ENCODE measurements at places on chromosomes 4 and X.

DNA sequence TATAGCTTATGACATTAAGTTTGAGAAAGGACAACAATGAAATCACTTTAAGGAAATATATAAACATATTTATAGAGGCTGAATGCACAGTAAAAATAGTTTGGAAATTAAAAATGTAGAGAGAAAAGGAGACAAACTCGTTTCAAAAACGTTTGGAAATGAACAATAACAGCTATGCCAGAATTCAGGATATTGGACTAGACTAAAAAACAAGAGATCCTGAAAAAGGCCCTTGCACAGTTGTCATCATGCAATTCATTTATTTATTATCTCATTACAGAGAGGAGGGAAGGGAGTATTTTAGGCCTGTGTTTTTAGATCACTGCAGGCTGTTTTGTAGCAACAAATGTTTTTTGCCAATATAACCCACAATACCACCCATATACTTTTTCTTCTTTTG, 527.2 kb downstream of the ADGRL3 start:
- DNase-seq = no peak

GRCh38 chr4:24589448-24589847, 5.1 kb upstream of the DHX15 start:
- DNase-seq = no peak

DNA sequence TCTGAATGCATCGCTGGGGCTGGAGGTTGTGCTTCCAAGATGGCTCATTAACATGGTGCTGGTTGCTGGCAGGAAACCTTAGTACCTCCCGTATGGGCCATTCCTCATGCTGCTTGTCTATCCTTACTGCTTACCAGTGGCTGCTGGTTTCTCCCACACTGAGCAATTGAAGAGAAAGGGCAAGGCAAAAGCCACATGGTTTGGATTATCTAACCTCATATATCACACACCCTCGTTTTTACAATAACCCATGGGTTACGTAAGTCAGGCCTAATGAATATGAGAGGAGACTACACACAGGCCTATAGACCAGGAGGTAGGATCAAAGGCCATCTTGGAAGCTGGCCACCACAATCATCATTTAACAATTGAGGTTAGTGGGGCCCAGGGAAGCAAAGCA, 141.8 kb upstream of the EDNRA start:
- no peak for DNase-seq

GRCh38 chr4:130335417-130336194, 1239.7 kb downstream of the C4orf33 start:
- no peak for DNase-seq

DNA sequence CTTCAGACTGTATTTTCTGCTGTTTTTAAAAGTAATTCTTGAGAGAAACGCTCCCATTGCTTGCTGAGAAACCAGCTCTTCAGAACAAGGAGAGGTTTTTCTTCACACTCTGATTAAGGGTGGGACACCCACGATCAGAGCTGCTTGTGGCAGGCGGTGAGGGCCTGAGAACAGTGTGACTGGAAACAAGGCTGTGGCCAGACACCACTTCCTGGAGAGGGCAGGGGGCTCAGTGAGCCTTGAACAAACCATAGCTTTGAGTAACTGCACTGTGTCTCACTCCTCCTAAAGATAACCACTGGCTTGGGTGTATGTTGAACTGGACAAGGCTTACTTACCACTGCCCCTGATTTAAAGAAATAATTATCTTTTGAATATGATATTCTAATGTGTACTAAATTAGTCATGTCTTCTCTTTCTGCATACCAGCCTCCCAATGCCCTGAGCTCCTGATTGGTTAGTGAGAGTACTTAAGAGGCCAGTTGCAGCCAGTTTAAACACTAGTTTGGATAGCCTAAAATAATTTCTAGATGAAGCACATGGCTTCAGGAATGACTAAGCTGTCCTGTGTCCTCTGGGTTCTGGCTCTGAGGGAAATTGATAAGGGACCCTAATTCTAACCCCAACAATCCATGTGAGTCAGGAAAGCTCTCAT, 3.7 kb upstream of the GPR82 start:
- DNase-seq = no peak

- DNase-seq = no peak
These were observed 332.8 kb downstream of the GASK1B start for GRCh38 chr4:157840034-157840433.

GRCh38 chrX:120293015-120293414, 18.2 kb downstream of the TMEM255A start:
- DNase-seq = no peak

GRCh38 chrX:138986235-138986634, 274.7 kb upstream of the FGF13 start:
- no peak for DNase-seq

DNA sequence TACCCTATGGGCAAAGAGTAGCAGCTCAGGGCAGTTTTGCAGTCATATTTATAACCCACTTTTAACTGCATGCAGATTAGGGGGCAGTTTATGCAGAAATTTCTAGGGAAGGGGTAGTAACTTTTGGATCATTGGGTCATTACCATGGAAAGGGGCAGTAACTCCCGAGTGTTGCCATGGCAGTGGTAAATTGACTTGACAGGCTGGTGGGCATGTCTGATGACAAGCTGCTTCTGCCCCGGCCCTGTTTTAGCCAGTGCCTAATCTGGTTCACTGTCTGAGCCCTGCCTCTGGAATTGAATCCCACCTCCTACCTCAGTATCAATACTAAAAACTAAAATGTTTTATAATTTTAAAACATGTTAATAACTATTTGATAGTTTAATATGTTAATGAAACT, 362.1 kb upstream of the ATOH1 start:
- peak; percentile 24 for DNase-seq

DNA sequence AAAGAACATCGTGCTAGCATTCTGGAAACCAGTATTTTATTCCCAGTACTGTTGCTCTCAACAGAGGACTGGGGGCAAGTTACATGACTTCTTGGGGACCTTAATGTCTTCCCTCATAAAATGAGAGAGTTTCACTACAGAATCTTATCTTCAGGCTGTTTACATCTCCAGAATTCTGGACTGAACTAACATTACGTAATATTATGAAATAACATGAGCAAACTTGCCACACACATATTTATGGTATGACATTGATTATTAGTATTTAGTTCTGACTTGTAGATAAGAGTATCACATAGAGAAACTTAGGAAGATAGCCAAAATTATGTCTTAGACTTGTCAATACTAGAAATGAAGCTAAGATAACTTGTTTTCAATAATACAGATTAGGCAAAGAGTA, 68.0 kb downstream of the NFKB1 start:
- DNase-seq = no peak

DNA sequence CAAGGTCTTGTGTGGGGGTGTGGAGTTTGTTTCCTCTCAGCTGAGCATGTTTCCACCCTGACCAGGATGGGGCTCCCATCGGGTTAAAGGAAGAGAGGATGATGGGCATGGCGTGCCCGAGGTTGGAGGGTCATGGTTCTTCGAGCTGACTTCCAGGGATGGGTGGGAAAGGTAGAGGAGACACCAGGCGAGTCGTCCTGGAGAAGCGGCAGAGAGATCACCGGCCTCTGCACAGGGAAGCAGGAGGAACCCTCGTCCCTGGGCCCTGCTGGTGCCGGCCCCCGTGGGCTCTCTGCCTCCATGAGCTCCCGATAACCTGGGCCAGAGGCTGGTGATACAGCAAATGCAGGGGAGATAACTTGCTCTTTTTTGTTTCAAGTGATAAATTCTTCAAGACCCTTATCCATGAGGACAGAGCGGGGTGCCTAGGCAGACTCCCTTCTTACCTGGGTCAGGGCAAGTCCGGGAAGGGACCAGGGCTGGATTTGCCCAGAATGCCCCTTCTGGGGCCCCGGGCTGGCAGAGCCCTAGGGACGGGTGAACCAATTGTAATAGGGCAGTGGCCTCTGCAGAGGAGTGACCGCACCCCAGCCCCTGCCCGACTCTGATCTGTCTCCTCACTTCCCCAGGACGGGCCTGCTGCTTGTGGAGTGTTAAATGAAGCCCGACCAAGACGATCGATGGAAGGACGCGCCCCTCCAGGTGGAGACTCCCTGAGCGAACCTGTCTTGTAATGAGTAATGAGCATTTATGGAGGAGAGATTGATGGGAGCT, 63.0 kb downstream of the CPZ start:
- no peak for DNase-seq

DNA sequence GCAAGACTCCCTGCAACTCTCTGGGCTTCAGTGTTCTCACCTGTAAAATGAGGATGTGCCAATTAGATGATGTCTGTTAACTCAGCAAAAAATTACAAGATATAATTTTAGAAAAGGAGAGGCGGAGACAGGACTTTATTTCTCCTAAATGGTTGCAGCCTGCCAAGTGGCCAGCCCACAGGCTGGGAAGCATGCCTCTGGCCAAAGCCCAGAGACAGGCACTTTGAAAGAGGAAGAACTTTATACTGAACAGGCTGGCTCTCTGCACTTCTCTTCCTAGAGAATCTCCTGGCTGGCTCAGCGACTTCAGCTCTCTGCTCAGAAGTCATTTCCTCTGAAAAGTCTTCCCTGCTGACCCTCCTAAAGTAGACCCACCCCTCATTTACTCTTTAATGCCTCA, 3.7 kb downstream of the PRDM5 start:
- DNase-seq = no peak

GRCh38 chrX:16578218-16578617, 71.7 kb upstream of the S100G start:
- no peak for DNase-seq

GRCh38 chr4:1249731-1250526, 999 bp upstream of the CTBP1 start:
- DNase-seq = peak; percentile 66

DNA sequence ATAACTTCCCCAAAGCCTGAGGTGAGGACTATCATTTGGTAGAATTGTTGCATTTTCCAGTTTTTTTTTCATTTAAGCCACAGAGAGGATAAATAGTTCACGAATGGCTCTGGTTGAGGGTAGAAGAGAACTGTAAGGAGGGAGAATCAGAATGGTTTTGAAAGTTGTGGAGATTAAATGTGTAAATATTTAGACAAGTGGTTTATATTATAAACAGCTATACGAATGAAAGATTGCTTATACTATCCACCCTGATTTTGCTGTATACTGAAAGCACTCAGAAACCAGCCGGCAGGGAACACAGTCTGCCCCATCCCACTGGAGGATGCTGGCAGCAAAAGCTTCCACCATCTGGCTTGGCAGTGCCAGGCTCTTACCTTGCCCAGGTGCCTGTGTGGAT, 341.1 kb downstream of the RAPGEF2 start:
- DNase-seq = no peak

GRCh38 chr4:168057412-168057811, 34.9 kb upstream of the ANXA10 start:
- DNase-seq = no peak

GRCh38 chr4:149572716-149573115, 242.9 kb downstream of the IQCM start:
- DNase-seq = no peak

- DNase-seq = peak; percentile 9
These were observed 1.6 kb downstream of the RAB33A start for GRCh38 chrX:130173190-130173895.

GRCh38 chr4:185456131-185456530, 15.4 kb downstream of the CCDC110 start:
- no peak for DNase-seq

GRCh38 chr4:27304751-27305150, 444.1 kb downstream of the STIM2 start:
- peak; percentile 64 for DNase-seq

- peak; percentile 37 for DNase-seq
These were observed 280.2 kb downstream of the ADGRA3 start for GRCh38 chr4:22235698-22236097.

DNA sequence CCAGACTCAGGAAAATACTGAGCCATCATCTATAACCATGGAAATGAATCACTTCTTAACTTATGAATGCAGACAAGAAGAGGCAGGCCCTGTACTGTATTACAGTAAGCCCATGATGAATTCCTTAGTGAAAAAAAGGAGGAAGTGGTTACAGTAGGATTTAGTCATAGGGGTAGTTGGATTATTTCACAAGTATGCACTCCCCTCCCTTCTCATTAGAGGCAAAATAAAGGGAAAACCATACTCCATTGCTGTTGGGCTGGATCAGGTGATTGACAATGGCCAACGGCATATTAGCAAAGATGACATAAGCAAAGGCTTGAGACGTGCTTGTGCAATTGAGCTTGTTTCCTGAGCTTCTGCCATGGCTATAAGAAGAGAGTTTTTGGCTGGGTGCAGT, 181.1 kb upstream of the PRPS2 start:
- DNase-seq = peak; percentile 2

- DNase-seq = no peak
These were observed 3.8 kb downstream of the PLAC1 start for GRCh38 chrX:134654398-134655012.

DNA sequence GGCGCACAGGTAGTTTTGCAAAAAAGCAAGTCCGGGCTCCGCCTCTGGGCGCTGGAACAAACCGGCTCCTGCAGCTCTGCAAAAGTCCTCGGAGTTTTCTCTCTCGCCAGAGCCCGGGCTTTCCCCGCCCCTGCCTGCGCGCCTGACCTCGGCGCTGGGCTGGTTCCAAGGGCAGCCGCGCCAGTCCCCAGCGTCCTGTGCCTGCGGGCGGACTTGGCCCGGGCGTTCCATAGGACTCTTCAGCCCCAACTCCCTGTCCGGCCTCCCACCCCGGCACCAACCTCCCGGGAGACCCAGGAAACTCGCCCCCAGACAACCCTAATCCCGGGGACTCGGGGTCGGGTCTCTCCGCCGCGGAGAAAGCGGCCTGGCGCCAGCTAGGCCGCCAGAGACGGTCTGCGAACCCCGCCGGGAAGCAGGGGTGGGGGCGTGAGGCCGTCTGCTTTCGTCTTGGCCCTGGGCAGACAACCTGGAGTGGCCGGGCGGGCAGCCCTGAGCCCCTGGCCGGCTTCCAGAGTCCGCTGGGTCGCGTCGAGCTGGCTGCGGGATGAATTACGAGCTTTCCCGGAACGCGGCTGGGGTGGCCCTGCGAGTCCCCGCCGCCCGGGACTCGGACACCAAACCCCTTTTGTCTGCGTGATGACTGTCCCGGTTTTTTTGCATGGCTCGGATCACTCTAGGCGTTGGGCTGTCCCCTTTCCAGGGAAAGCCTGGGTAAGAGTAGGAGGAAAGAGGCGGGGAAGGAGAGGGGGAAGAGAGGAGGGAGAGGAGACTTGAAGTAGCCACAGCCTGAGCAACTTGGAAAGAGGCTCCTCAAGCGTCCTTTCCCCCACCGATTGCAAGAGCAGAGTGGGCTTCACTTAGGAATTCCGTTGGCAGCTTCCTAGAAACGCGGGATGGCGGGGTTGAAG, 916 bp downstream of the MXRA5 start:
- peak; percentile 54 for DNase-seq
